Fibroblast of pulmonary artery (primary cell): ENCODE measurements at places on chromosomes 4 and X.
A peak's percentile ranks its signal among the peaks of the same experiment; 100 is the strongest.

GRCh38 chr4:185396724-185397385, at the start of gene ANKRD37:
TSS of gene ANKRD37 (plus strand) at chr4:185396841. CDS start at chr4:185396924, 83 bp downstream.
- peak; percentile 53 for DNase-seq

- DNase-seq: peak; percentile 41
Measured at GRCh38 chrX:71532078-71532752, 689 bp upstream of the OGT start.

DNA sequence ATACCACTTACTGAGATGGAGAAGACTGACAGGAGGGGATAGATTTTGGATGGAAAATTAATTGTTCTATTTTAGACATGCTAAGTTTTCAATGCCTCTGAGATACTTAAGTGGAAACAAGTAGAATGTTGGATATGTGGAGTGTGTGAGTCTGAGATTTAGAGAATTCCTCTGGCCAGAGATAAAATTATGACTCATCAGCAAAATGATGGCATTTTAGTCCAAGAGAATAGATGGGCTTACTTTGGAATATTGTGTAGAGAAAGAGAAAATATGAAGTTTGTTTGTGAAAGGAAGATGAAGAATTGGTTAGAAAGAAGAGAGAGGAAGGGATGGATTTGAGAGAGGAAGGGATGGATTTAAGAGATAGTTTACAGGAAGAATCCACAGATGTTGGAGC, 108.6 kb upstream of the PPP1R2C start:
- DNase-seq: no peak

DNA sequence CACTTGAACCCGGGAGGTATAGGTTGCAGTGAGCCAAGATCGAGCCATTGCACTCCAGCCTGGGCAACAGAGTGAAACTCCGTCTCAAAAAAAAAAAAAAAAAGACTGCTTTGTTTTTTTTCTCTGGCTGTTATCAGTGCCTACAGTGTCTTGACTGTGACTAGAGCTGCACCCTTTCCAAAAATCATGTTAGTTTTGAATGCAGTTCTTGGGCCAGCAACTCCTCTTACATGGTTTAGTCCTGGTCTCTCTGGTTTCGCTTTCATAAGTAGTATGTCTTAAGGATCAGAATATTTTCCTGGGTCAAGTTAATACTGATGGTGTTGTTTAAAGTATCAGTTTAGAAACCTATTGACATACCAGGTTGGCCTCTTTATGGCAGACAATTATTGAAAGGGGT, 34.2 kb upstream of the NALF2 start:
- no peak for DNase-seq

DNA sequence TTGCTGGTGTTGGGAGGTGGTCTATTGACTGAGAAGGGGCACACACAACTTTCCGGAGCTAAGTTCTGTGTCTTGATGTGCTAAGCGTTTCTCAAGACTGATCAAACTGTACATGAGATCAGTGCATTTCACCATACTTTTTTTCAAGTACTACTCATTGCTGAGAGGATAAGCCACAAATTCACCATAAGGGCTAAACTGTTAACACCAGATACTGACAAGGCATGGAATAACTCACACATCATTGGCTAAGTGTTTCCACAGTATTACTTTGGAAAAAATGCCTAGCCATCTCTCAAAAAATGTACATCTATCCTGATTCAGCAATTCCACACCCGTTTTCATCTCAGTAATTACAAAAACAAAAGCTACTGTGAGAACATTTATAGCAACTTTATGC, 13.0 kb downstream of the RBMX start:
- DNase-seq: peak; percentile 23

GRCh38 chr4:151517896-151518295, 108.9 kb downstream of the FHIP1A start:
- DNase-seq: no peak

DNA sequence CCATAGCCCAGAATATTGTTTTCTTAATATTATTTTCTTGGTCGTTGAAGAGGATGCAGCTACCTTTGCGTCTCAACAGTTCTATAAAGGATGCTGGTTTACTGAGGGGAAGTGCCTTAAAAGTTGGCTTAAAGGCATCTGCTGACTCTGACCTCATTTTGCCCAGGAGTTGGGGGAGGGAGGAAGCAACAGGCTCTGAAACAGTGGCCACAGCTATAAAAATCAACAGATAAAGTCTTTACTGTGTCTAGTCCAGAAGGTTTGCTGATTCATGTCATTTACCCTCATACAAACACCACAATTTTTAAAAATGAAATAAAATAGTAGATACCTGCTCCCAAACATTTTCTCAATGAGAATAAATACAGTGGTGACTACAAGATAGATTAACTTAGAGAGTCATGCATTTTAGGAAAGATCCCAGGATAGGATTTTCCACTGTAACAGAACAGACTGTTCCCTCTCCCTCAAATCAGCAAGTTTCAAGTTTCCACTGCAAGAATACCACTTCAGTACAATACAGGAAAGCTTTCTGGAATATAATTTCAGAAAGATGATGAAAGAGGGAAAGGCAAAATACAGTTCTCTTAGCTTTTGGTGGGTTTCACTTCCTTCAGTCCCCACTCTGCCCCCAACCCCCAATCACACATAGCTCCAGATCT, 1.9 kb downstream of the PHKA1 start:
- peak; percentile 14 for DNase-seq

DNA sequence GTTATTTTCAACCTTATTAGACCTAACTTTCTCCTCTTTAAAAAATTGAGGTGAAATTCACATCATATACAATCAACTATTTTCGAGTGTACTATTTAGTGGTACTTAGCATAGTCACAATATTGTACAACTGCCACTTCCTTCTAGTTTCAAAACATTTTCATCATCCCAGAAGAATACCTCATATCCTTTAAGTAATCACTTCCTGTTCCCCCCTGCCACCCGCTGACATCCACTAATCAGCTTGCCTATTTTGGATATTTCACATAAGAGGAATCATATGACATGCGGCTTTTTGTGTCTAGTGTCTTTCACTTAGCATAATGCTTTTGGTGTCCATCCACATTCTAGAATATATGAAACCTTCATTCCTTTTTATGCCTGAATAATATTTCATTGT, 10.0 kb upstream of the PPA2 start:
- DNase-seq: no peak

DNA sequence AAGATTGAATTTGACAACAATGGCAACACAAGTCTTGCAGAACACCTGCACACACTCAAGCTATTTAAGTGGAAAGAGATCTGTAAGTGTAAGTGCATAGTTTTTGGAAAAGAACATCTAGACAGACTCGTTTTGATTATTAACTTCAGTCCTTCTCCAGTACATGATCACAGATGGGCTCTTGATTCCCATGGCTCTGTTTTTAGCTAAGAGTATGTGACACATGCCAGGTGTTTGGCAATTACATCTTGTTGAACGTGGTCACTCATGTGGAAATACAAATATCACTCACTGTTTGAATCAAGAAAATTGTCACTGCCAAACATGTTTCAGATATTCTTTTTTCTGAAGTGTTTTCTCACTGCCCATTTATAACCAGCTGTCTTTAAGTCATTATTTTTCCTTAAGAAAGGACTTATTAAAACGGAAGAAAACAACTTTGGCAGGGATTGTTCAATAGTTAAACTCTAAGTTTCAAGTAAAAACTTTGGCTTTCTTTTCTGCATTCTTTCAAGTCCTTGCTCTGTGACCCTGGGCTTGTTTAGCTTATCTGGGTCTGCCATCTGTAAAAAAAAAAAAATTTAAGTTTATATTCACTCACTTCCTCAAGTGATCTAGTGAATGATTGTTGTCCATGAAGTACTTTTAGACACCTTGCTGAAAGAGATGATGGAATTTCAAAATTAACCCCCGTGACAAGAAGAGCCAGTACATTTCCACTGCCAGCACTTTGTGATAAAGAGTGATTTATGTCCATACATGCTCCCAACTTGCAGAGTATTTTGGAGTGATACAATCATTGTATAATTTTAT, 125.4 kb downstream of the ATXN3L start:
- DNase-seq: no peak

- peak; percentile 35 for DNase-seq
Measured at GRCh38 chr4:56681158-56681852, at the start of gene HOPX. TSS of gene HOPX (minus strand) at chr4:56681296. CDS start at chr4:56657816, 23,480 bp downstream.

DNA sequence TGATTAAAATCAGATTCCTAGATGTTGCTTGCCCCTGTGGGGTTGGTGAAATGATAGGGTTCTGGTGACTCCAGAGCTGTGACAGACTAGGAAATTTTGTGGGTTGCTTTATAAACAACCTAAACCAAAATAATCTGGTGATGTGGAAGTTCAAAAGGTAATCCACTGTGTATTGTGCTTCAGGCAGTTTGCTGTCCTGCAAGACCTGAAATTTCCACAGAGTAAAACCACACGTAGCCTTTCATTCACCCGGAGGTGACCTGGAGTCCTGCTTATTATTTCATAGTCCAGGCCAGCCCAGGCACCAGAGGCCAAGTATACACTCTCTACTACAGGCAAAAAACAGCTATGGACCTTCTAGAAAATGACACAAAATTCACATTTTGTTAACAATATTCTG, 114.6 kb upstream of the CBR4 start:
- no peak for DNase-seq

GRCh38 chr4:183838987-183839712, 66.0 kb upstream of the STOX2 start:
- peak; percentile 31 for DNase-seq

- no peak for DNase-seq
Measured at GRCh38 chr4:137946453-137947174, 295.5 kb downstream of the SLC7A11 start.

- DNase-seq: no peak
Measured at GRCh38 chrX:1249101-1249887, 19.3 kb upstream of the CSF2RA start.

GRCh38 chr4:107155366-107155765, 119.3 kb upstream of the DKK2 start:
- peak; percentile 22 for DNase-seq

GRCh38 chrX:53479301-53479700, 45.1 kb upstream of the HSD17B10 start:
- DNase-seq: no peak

- DNase-seq: no peak
Measured at GRCh38 chrX:38993500-38993899, 192.2 kb downstream of the MID1IP1 start.

GRCh38 chr4:123562994-123563750, 166.6 kb downstream of the SPRY1 start:
- DNase-seq: peak; percentile 27

- DNase-seq: no peak
Measured at GRCh38 chr4:148288448-148288847, 153.8 kb downstream of the NR3C2 start.

DNA sequence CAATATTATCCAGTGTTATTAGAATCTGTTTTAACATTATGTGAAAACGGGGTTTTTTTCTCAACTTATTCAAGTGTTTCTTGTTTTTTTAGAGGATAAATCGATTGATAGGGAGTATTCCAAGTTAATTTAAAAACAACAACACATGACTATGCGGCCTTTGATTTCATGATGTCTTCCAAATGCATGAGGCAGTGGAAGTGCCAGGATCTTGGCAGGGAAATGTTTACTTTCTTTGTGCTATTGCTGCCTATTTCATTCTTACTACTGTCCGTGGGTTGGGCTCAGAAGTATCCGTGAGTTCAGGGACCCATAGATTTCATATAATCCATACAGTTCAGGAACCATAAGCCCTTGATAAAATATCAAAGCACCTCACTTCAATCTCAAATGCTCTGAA, 64.6 kb downstream of the ABCG2 start:
- DNase-seq: no peak

- no peak for DNase-seq
Measured at GRCh38 chrX:50707955-50708699, 105.9 kb downstream of the SHROOM4 start.

GRCh38 chr4:52876069-52876468, 14.0 kb downstream of the RASL11B start:
- no peak for DNase-seq

DNA sequence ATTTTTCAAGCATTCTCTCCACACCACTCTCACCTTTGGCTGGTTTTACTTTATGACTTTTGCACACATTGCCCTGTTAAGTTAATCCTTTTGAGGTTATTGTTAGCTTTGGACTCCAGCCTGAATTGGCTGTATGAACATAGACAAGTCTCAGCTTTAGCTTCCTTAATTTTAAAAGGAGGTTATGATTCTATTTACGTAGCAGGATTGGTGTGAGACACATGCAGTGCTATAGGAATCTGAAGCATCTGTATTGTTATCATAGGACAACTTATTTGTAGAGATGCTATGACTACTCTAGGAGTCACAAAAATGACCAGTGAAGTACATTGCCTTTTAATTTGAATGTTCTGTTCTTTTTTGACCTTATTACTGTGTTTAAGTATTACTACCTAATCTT, 15.7 kb downstream of the PGAM4 start:
- DNase-seq: no peak

GRCh38 chr4:45539142-45539814, 584.6 kb downstream of the GABRG1 start:
- no peak for DNase-seq

DNA sequence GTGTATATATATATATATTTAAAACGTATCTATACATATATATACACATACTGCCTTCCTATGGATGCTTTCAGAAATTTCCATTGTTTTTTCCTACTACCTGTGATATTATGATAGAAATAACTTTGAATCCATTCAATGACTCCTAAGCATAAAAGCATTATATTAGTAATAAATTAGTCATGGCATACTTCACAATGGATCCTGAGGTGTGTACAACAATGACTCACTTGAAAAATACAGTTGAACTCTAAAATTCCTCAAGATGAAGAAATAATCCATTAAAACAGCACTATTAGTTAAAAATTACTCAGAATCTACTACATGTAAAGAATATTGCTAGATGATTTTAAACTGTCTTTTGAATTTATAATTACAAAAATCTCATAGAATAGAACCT, 201.1 kb downstream of the STPG2 start:
- DNase-seq: peak; percentile 2

DNA sequence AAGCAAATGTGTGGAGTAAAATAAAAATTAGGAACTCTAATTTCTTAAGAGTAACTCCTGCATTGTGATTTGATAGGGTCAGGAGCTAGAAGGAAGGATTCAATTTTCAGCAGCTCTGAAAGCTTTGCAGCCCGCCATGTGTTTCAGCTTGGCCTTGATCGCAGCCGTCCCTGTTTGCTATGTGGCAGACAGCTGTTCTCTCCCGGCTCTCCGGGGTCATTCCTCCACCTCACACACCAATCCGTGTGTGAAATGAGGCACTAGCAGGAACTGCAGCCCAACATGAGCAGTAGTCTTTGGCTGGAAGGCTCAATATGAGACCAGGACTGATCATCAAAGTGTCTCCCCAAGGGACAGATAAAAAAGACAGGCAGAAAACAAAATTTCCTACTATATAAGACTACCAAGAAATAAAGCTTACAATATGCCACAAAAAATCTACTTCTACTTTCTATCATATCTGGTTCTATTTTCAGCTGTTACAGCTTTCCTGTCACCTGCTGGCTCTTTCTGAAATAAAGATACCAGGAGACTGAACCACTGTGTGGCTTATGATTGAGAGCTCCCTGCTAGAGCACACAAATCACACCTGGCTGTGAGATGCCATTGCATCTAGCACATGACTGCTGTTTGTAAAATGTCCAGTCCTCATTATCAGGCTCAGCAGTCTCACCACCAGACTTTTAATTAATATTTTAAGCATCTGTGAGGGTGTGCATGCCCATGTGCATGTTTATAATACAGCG, 44.1 kb upstream of the SEC24B start:
- DNase-seq: no peak

- peak; percentile 51 for DNase-seq
Measured at GRCh38 chr4:140242357-140243277, 88.6 kb upstream of the MAML3 start.

- DNase-seq: peak; percentile 23
Measured at GRCh38 chr4:82500435-82501153, 61.2 kb downstream of the TMEM150C start.

GRCh38 chrX:9628779-9629493, 136.7 kb downstream of the GPR143 start:
- DNase-seq: no peak

GRCh38 chrX:18490806-18491555, 65.6 kb downstream of the CDKL5 start:
- DNase-seq: peak; percentile 26
